ENCODE measurements at places on chromosomes 16 and 17. TPM values are rescaled to one million over a fixed set of nuclear protein-coding genes. Genes with fewer than 3 reads are reported as not detected.

ACAP1 gene
- total RNA-seq = 2.7 TPM

HEATR9 gene
- total RNA-seq = not detected

TPSG1 gene
- total RNA-seq = not detected

WNK4 gene
- total RNA-seq = 0.39 TPM

TTYH2 gene
- total RNA-seq = 6.0 TPM

PRR15L gene
- total RNA-seq = 0.26 TPM

C16orf82 gene
- not detected for total RNA-seq

OR1F1 gene
- not detected for total RNA-seq

SLC2A4 gene
- 0.96 TPM for total RNA-seq

GP1BA gene
- not detected for total RNA-seq

VTN gene
- 1.4 TPM for total RNA-seq

PFN1 gene
- 1,703 TPM for total RNA-seq

NOG gene
- total RNA-seq = 0.08 TPM

INTS2 gene
- 13.7 TPM for total RNA-seq

DNAH9 gene
- not detected for total RNA-seq

CD300LF gene
- total RNA-seq = not detected

HBQ1 gene
- total RNA-seq = not detected

Measured in epithelial cell of alveolus of lung (primary cell).